ENCODE measurements at places on chromosomes 7 and 10.

DNA sequence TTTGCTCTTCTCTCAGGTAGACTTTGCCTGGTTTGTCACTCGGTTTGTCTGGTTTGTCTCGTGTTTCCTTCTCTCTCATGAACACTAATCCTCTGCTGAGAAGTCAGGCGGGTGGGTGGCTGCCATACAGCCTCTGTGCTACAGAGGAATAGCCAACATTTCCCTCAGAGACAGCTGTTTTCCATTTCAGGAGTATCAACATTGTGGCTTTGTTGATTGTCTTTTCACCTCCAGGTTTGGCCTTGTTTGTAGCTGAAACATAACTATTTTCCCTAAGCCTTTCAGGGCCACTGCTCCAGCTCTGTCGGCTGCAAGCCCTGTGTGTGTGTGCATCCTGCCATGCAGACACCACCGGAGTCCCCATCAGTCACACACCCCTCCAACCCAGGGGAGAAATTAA, 122.8 kb downstream of the BAMBI start:
- DNase-seq = no peak

- no peak for DNase-seq
These were observed 54.7 kb downstream of the SYPL1 start for GRCh38 chr7:106057204-106057961.

- no peak for DNase-seq
These were observed 95.7 kb upstream of the JAZF1 start for GRCh38 chr7:28276298-28276697.

DNA sequence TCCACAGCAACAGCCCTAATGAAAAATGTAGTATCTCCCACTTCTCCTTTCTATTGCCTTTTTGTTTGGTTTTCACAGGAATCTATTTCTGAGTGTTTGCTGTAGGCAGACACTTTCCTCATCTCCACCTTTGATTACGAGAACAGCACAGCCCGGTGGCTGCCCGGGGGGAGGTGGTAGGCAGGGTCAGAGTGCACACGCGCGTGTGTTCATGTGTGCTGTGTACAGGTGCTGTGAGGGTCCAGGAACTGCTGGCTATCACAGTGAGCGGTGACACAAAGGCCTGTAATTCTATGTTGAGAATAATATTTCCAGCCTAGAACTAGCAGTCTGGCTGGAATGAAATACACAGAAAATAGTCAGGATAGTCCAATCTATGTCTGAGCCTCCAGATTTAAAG, 212.8 kb downstream of the ADARB2 start:
- DNase-seq = no peak

GRCh38 chr7:128938544-128939074, 882 bp downstream of the IRF5 start:
- DNase-seq = no peak

DNA sequence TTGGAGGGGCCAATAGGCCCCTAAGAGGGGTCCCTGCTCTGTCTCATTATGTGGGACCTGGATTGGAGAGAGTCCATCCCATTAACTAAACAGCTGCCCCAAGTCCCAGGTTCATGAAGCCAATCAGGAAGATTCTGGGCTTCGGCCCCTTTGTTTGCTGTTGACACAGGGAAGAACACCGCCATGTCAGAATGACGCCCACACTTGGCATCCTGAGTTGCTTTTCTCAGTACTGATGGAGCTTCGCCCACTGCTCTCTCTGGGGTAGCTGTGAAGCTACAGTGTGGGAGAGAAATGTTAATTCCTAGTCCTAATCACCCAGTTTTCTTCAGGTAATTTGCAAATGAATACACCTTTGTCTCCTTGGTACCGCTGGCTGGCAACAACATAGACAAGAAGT, 264.7 kb downstream of the GLRX3 start:
- DNase-seq = no peak

- DNase-seq = no peak
These were observed 30.3 kb downstream of the TMEM168 start for GRCh38 chr7:112759905-112760304.

GRCh38 chr7:1481300-1481699, 22.0 kb upstream of the MICALL2 start:
- no peak for DNase-seq

- DNase-seq = no peak
These were observed 15.5 kb downstream of the TUBGCP2 start for GRCh38 chr10:133292919-133293809.

GRCh38 chr7:23470330-23471105, at the start of gene IGF2BP3:
Gene IGF2BP3, minus strand, starts transcription at chr7:23470491. Its CDS starts 381 bp downstream, at chr7:23470110.
- DNase-seq = peak; percentile 91

GRCh38 chr7:128807191-128807590, 15.4 kb downstream of the CCDC136 start:
- no peak for DNase-seq

DNA sequence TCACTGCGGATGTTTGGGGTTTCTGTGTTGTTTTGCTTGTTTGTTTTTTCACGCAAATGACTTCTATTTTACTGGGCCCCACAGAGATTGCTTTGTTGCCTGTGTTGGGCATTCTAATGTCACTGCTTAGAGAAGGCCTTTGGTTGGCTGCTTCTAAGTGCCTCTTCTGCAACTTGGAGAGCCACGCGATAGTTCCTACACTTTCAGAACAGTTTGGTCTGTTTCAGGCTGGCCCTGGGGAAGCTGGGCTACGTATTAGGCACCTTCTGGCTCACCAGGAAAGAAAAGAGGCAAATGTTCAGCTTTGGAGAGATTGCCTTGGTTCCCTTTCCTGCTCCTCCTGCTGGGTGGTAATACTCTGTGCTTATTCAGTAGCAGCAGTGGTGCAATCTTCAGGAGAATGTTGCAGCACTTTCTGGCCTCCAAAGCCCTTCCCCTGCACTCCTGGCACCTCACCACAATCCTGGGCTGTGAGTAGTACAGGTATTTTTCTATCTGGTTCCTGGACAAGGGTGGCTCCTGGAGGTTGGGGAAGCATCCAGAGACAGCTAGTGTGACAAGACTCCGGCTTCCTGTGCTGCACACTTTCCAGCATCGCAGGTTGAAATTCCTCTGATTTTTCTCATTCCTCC, 1.2 kb downstream of the ANTXRL start:
- no peak for DNase-seq

DNA sequence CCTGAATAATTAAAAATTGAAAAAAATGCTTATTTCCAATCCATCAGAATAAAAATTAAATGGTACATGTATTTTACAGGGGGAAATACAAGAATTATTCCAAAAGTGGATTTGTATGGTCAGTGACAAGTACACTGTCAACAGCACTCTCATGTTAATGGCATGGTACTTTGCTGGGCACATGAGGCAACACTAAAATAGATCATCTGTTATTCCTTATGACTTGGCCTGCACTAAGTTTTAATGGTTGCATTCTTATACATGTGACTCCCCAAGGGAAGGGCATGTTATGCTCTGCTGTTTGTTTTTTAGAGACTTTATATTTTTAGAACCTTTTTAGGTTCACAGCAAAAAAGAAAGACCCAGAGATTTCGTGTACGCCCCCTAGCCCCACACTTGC, 128.3 kb downstream of the CPEB3 start:
- DNase-seq = no peak

DNA sequence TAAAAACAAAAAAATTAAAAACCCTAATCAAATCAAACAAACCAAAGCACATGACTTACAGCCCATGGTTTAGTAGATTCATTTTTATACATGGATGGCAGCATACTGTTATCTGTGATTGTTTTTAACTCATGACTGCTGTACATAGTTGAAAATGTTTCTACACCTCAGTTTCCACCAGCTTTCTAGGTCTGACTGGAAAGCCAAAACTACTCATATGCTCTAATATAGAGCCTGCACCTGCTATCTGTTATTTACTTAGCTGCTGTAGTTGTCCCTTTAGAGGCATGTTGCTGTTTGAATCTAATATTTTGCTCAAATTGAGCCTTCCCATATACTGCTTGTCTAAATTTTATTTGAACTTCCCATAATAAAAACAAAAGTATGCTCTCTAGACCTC, 289.9 kb upstream of the LRRN3 start:
- DNase-seq = no peak

Measured in H1 (cell line).